Ascending aorta (tissue), 2 donors: ENCODE measurements at places on chromosomes 5 and 9.

DNA sequence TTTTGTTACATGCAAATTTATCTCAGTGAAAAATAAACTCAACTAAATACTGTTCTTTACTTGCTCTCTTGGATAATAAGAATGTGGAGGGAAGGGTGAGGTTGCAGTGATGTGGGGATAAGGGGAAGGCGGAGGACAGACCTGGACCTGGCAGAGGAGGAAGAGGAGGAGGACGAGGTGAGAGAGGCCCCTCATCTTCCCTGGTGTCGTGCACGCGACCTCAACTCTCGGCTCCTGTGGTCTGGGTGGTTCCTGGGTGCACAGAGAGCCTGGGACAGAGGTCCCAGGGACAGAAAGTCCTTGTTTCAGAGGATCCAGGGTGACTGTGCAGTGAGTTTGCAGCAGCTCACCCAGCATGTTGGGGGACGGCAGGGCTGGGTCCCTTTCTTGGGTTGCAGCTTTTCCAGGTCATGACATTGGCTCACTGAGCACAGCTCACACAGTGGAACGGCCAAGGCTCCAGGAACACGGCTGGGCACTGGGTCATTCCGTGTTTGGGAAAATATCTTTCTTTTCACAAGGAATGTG is 37.7 kb upstream of the LPCAT1 start:
- no peak overlapping the region for H3K27ac ChIP-seq
- no peak overlapping the region for H3K4me3 ChIP-seq
- DNase-seq: no peak
- H3K36me3 ChIP-seq: no peaks in the 10 kb centered on the region

GRCh38 chr9:95634536-95634935 is 117.8 kb upstream of the PTCH1 start:
- H3K4me3 ChIP-seq: no peak overlapping the region
- no peaks in the 10 kb centered on the region for H3K36me3 ChIP-seq
- H3K4me1 ChIP-seq: no peaks in the 10 kb centered on the region
- no peak for DNase-seq
- no peaks in the 10 kb centered on the region for H3K27me3 ChIP-seq

GRCh38 chr9:401223-401622 is 186.6 kb downstream of the DOCK8 start:
- DNase-seq: no peak
- no peak overlapping the region for H3K4me3 ChIP-seq

DNA sequence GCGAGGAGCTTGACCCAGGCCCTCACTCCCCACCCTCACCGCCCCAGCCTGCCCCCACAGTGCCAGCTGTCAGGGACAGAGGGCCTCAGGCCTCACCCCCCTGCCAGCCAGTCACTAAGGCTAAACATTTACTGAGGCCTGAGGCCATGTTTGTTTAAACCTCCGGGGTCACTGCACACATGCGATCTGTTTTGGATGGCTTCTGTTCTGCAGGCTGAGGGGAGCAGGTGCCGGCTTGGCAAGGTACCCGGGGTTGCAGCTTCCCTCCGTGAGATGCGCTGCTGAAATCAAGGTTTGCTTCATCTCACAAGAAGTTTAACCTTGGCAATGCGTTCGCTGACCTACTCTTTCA is 103.3 kb upstream of the BOD1 start:
- no peaks in the 10 kb centered on the region for H3K36me3 ChIP-seq
- H3K27me3 ChIP-seq: no peaks in the 10 kb centered on the region
- H3K4me1 ChIP-seq: no peaks in the 10 kb centered on the region
- no peak overlapping the region for H3K4me3 ChIP-seq
- H3K27ac ChIP-seq: no peak overlapping the region

- H3K27ac ChIP-seq: no peak overlapping the region
- H3K4me1 ChIP-seq: no peaks in the 10 kb centered on the region
- no peak overlapping the region for H3K4me3 ChIP-seq
These were observed 236.8 kb upstream of the POU5F2 start for GRCh38 chr5:93978222-93978621.

DNA sequence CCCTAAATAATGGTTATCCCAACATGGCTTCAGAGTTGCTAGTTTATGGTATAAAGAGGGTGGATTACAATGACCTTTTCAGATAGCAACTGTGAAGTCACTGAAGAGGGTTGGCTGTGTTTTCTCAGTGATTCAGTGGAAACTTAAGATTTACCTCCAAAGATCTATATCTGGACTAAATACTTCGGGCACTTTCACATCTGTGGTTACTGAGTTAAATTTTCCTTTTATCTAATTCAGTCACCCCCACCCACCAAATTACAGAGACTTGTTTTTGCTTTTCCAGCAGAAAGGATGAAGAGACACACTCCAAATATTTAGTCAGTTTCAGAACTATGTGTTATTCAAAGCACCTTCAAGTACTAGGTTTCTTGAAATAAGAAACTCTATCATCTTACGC is 573.2 kb downstream of the CCDC171 start:
- no peak overlapping the region for H3K27ac ChIP-seq
- no peaks in the 10 kb centered on the region for H3K27me3 ChIP-seq
- no peaks in the 10 kb centered on the region for H3K36me3 ChIP-seq
- no peaks in the 10 kb centered on the region for H3K4me1 ChIP-seq
- DNase-seq: no peak

GRCh38 chr5:112965733-112966306 is 10.8 kb upstream of the DCP2 start:
- H3K36me3 ChIP-seq: no peaks in the 10 kb centered on the region
- H3K4me1 ChIP-seq: peaks cover 6% of the 10 kb centered on the region
- H3K27me3 ChIP-seq: no peaks in the 10 kb centered on the region
- no peak overlapping the region for H3K4me3 ChIP-seq
- DNase-seq: no peak

GRCh38 chr5:149828161-149829011 is 98.3 kb downstream of the PPARGC1B start:
- DNase-seq: no peak
- no peak overlapping the region for H3K4me3 ChIP-seq
- H3K36me3 ChIP-seq: no peaks in the 10 kb centered on the region
- no peaks in the 10 kb centered on the region for H3K27me3 ChIP-seq

GRCh38 chr9:111272581-111272980 is 57.4 kb downstream of the OR2K2 start:
- H3K27ac ChIP-seq: no peak overlapping the region
- H3K4me1 ChIP-seq: no peaks in the 10 kb centered on the region
- H3K36me3 ChIP-seq: no peaks in the 10 kb centered on the region
- H3K27me3 ChIP-seq: no peaks in the 10 kb centered on the region

- H3K4me1 ChIP-seq: peaks cover 26% of the 10 kb centered on the region
- DNase-seq: peak; percentile 19
These were observed 654 bp downstream of the PURA start for GRCh38 chr5:140114341-140115185.

- H3K27me3 ChIP-seq: no peaks in the 10 kb centered on the region
- H3K4me1 ChIP-seq: no peaks in the 10 kb centered on the region
- no peak for DNase-seq
- no peak overlapping the region for H3K27ac ChIP-seq
- H3K36me3 ChIP-seq: no peaks in the 10 kb centered on the region
- no peak overlapping the region for H3K4me3 ChIP-seq
These were observed 576.5 kb downstream of the CSNK1G3 start for GRCh38 chr5:124088289-124089032.

DNA sequence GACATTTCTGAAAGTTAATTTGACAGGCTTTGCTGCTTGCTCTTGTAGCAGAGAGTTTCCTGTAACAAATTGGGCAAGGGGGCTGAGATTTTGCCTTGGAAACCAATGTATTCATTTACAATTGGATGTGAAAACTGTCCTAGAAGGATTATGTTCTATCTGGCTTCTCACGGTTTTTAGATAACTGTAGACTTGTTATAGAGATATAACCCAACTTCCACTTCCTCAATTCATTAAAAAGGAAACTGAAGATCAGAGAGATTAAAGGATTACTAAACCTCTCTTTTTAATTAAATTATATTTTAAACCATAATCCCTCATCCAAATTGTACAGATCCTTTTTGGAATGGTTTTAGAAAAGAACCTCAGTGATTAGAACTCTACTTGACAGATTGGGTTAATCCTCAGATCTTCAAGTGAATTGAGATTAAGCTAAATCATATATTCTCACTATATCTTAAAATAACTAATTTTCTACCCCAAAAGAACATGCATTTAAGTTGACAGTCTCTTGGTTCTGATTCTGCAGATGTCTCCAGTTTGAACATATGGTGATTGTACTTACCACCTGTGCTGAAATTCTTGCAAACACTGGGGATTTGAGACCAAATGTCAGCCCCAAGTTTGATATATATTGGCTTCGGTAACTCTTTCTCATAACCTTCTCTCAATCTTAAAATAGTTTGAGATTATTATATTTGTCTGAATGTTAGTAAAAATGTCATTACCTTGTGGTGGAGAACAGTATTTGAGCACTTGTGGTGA is 130.1 kb upstream of the C9orf72 start:
- no peaks in the 10 kb centered on the region for H3K36me3 ChIP-seq
- no peaks in the 10 kb centered on the region for H3K27me3 ChIP-seq
- H3K4me3 ChIP-seq: no peak overlapping the region
- no peak for DNase-seq

DNA sequence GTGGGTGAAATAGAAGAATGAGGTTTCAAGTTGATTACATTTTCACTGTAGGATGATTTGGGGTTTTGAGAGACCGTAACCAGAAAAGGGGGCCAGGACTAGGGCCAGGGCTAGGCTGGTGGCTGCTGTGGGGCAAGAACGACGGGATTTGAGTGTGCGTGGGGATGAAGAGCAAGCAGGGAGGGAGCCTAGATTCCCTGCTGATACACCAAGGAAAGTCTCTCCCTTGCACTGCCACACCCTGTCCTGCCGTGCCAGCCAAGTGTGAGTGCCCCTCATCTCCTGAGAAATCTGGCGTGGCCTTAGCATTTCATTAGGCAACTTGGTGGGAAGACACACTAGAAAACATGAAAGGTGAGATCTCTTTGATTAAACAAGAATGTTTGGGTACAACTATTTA is 42.6 kb downstream of the RAI14 start:
- peaks cover 7% of the 10 kb centered on the region for H3K4me1 ChIP-seq
- H3K4me3 ChIP-seq: no peak overlapping the region
- no peaks in the 10 kb centered on the region for H3K27me3 ChIP-seq
- H3K36me3 ChIP-seq: no peaks in the 10 kb centered on the region

- H3K27ac ChIP-seq: peak overlapping the region; percentile 92
- H3K4me3 ChIP-seq: no peak overlapping the region
- H3K4me1 ChIP-seq: peaks cover 11% of the 10 kb centered on the region
- peak; percentile 84 for DNase-seq
These were observed 62.5 kb upstream of the PLPP1 start for GRCh38 chr5:55597014-55597981.

GRCh38 chr5:38500573-38501260 is 55.7 kb downstream of the LIFR start:
- peaks cover 23% of the 10 kb centered on the region for H3K36me3 ChIP-seq
- H3K27me3 ChIP-seq: no peaks in the 10 kb centered on the region
- no peaks in the 10 kb centered on the region for H3K4me1 ChIP-seq
- H3K27ac ChIP-seq: no peak overlapping the region
- H3K4me3 ChIP-seq: no peak overlapping the region

- no peak overlapping the region for H3K27ac ChIP-seq
- H3K4me1 ChIP-seq: no peaks in the 10 kb centered on the region
- DNase-seq: no peak
These were observed 65.0 kb downstream of the MELK start for GRCh38 chr9:36637491-36638270.

DNA sequence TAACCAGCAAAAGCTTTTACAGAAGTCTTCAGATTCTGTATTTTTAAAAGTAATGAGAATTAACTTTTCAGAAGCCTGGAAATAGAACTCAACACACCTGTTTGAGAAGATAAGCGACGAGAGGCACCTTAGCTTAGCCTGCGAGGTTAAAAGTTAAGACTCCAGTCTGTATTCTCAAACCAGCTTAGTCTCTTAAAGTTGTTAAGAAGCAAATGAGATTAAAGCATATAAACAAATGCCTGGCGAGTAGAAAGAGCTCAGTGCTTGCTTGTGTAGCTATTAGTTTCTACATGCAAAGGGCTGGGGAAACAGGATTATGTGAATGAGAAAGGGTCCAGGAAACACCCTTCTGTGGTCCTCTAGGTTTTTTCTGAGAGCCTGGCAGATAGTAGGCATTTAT is 51.7 kb downstream of the MTAP start:
- no peak for DNase-seq
- H3K27me3 ChIP-seq: no peaks in the 10 kb centered on the region
- no peak overlapping the region for H3K4me3 ChIP-seq
- peaks cover 44% of the 10 kb centered on the region for H3K36me3 ChIP-seq
- H3K4me1 ChIP-seq: no peaks in the 10 kb centered on the region

GRCh38 chr5:106185661-106186081 is 1485.1 kb downstream of the EFNA5 start:
- H3K27me3 ChIP-seq: no peaks in the 10 kb centered on the region
- no peak overlapping the region for H3K4me3 ChIP-seq
- DNase-seq: no peak
- H3K27ac ChIP-seq: no peak overlapping the region
- no peaks in the 10 kb centered on the region for H3K4me1 ChIP-seq

DNA sequence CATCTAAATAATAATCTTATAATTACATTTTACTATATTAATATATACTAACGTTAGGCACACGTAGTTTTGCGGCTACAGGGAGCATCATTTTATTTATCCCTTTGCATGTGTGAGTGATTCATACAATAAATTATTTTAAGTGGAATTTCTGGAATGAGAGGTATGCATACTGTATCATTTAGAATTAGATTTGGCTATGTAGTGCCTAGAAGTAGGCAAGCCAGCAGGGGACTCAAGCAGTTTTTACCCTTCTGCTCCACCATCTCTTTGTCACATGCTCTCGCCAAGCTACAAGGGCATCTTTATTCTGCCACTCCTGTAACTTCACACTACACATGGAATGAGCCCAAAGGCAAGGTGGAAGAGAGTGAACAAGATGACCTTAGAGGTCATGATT is 60.8 kb downstream of the MEGF10 start:
- H3K27me3 ChIP-seq: no peaks in the 10 kb centered on the region
- DNase-seq: no peak
- no peaks in the 10 kb centered on the region for H3K36me3 ChIP-seq
- H3K4me1 ChIP-seq: no peaks in the 10 kb centered on the region
- no peak overlapping the region for H3K27ac ChIP-seq
- H3K4me3 ChIP-seq: no peak overlapping the region

DNA sequence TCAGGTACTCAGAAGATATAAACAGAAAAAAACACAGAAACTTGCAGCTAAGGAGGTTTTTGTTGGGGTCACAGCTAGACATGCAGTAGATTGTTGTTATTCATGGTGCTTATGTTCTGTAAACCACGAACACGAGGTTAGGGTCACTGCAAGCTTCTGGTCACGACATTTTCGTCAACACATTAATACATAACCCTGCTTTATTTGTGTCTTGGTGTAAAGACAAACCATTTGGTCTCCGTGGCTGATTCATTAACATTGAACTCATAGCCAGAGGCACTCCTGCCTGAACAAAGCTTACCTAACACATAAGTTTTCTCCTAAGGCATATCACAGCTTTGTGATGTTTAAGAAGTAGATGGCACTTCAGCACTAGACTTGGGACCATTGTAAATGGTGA is 16.9 kb downstream of the TEK start:
- no peak overlapping the region for H3K27ac ChIP-seq
- no peaks in the 10 kb centered on the region for H3K27me3 ChIP-seq
- H3K4me1 ChIP-seq: no peaks in the 10 kb centered on the region
- no peak overlapping the region for H3K4me3 ChIP-seq
- no peak for DNase-seq
